ENCODE measurements at places on chromosomes 3 and 15. TPM values are rescaled to one million over a fixed set of nuclear protein-coding genes. Genes with fewer than 3 reads are reported as not detected.
A peak's percentile ranks its signal among the peaks of the same experiment; 100 is the strongest.

DNA sequence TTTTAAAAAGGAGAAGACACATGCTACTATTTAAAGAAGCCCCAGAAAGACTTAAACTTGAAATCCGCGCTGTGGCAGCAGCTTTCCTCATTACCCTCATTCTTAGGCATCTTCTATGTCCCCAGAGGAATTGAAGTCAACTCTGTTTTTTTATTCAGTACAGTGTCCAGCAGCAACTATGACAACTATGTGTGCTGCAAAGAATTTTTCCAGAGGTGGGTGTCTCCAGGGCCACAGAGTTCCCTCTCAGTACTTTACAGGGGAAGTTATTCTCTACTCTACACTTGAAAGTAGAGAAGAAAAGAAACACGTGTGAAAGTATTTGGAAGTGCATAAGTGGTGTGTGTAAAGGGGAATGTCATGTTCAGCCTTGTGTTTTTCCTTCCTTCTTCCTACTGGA, 32.0 kb downstream of the GATM start:
- DNase-seq, result no peak

- peak; percentile 87 for DNase-seq
Measured at GRCh38 chr3:32391643-32392535, at the start of gene CMTM7. Gene CMTM7 (plus strand): TSS chr3:32391853. CDS start chr3:32391907, 54 bp downstream.

- peak; percentile 69 for DNase-seq
Measured at GRCh38 chr3:37709946-37710640, 151.6 kb upstream of the CTDSPL start.

DNA sequence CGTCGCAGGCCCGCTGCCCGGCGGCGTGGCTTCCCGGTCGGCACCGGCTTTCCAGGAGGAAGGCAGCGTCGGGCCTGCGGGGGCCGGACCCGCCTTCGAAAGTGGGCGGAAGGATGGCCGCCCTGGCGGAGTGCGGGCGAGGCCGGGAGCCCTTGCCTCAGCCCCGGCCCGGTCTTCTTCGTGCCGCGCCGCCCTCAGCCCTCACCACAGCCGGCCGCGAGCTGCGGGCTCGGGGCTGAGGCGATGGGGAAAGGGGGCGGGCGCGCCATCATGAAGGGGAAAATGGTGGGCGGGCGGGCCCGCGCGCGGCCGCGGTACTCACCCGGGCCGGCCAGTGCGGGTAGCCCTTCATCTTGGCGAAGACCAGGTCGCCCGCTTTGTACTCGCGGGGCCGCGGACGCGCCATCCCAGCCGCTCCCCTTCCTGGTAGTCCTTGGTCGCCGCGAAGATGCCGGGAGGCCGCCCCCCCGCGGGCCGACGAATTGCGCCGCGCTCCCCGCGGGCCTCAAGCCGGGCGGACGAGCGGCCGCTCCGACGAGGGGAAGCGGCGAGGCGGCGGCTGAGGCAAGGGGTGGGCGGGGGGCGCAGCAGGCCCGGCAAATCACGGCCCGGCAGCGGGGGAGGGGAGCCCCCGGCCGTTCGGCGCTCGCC, 489 bp downstream of the HDGFL3 start:
- DNase-seq, result peak; percentile 60

- no peak for DNase-seq
Measured at GRCh38 chr15:67779549-67780111, 45.7 kb upstream of the SKOR1 start.

GRCh38 chr3:30226601-30227151, 379.7 kb upstream of the TGFBR2 start:
- no peak for DNase-seq

GRCh38 chr15:35679186-35679585, 133.2 kb upstream of the DPH6 start:
- no peak for DNase-seq

LINGO1 gene
- 0.86 TPM for total RNA-seq

GRCh38 chr15:31258260-31258659, 68.4 kb upstream of the KLF13 start:
- no peak for DNase-seq
